ENCODE measurements at places on chromosomes 5 and 9.

DNA sequence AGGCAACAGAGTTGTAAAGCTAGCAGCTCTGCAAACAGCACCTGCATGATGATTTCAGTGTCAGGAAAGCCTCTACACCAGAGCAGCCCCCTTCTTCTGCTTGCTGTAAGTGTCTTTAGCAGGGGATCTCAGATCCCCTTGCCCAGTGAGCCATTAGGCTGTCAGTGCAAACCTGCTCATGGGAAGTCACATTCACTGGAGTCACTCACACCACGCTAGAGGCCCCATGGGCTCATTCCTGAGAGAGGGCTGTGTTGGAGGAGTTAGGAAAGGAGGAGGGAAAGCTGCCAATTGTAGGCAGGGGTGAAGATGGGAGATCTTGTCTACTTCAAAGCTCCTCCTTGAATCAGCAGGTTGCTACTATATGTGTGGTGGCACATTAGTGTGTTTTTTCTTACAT lies 275.2 kb downstream of the SMARCA2 start:
- no peak for DNase-seq

- DNase-seq = no peak
These were observed 36.7 kb upstream of the TIFAB start for GRCh38 chr5:135488727-135489465.

DNA sequence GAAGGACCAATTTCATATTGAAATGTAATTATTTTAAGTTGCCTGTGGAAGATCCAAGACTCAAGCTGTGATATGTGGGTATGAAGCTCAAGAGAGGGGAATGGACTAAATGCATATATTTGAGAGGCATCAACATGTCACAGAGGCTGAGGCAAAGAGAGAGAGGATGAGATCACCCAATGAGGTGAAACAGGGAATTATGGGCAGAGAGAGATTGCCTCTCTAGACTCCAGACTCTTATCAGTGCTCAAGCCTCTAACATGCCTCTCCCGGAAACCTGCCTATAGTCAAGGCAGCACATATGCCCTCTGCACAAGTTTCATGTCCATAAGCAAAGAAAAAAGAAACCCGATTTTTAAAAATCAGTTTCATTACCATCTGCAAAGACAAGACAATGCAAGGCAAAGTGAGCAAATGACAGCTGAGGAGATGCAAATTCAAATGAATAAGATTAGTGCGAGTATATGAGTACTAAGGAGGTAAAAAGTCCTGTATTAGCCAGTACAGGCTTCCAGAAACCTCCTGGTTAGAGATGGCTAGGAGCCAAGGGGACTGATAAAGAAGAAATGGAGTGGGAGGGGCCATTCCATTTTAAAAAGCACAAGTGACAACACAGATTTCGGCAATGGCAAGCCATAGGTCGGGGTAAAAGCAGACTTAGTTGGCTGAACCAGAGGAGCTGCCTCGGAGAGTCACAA lies 9.4 kb downstream of the APTX start:
- no peak for DNase-seq

DNA sequence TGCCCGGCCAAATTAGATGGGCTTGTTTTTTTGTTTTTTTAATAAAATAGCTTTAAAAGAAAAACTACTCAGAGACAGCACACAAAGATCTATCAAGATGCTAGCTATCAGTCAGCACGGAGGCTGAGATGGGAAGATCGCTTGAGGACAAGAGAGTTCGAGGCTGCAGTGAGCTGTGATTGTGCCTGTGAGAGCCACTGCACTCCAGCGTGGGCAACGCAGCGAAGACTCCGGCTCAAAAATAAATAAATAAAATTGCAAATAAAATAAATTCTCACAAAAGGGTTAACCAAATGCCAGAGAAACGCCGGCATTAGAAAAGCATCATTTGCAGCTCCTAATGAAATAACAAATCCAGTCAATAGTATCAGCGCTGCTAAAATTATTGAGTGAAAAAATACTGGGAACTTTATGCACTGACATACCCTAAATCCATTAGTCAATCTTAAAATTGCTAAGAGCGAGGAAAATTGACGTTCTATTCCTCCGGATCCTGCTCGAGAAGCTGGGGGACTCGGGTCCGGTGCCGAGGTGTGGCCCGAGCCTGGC lies 681 bp downstream of the CPLANE1 start:
- no peak for DNase-seq

DNA sequence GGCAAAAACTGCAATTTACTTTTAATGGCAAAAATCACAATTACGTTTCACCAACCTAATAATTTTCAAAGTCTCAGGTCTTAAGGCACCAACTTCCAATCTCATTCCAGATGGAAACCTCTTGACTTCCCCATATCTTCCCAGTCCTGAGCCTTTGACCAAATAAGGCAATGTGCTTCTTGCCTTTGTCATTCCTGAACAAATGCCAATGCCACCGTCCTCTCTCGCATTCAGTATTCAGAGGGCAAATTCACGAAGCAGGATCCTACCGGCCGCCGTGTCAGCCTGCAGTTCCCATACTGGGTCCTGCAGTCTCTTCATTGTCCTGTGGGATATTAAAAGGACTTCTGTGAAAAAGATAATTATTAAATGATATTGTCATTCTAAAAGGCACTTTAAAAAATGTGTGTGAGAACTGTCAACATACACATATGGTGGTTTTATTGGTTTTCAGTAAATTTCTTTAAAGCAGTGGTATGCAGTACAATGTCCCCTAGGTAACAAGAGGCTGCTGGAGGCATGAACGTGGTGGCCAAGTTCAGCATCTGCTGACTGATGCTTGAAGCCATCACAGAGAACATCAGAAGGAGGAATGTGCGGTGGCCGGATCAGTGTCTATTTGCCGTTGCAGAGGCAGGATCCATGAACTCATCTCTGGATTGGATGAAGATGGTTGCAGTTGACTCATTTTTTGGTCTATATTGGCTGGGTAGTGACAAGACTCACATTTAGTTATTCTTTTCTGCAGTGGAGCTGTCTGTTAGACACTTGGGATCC lies 101.4 kb upstream of the IRX4 start:
- DNase-seq = no peak

Data from forelimb muscle (tissue), 1 donor.